ENCODE measurements at places on chromosomes 7 and 10. TPM values are rescaled to one million over a fixed set of nuclear protein-coding genes. Genes with fewer than 3 reads are reported as not detected.

DNA sequence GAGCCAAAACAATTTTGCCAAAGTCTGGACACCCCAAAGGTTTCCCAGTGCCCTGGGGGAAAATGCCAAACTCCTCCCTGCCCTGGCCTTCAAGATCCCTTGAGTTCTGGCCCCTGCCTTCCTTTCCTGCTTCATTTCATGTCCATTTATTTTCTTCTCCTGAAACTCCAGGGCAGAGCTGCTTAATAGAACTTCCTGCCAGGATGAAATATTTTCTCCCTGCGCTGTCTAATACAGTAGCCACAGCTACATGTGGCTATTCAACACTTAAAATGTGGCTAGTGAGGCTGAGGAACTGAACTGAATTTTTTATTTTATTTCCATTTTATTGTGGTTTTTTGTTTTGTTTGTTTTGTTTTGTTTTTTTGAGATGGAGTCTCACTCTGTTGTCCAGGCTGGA lies 49.6 kb downstream of the COL13A1 start:
- DNase-seq = no peak

DNA sequence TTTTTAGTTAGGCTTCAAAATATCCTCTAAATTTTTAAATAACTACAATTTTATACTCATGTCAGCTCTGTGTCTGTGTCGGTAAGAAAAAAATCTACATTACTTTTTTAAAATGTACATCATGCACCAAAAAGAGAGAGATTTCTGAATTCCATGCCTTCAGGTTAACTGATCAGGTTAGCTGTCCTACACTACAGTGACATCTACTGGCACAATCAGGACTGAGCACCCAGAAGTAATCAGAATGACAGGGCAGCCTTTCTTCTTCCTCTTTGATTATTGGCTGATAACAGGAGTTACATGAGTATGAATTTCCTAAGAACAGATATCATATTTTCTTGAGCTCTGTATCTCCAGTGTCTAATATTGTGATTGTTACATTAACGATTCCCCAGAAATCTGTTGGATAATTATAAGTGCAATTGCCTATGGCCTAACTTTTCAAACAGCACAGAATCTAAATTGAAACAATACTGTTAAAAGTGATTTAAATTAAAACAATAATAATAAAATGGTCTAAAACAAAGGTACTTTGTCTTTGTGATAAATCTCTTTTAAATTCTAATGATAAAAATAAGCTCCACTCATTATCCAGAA lies 41.8 kb upstream of the HYCC1 start:
- peak; percentile 49 for DNase-seq

DNA sequence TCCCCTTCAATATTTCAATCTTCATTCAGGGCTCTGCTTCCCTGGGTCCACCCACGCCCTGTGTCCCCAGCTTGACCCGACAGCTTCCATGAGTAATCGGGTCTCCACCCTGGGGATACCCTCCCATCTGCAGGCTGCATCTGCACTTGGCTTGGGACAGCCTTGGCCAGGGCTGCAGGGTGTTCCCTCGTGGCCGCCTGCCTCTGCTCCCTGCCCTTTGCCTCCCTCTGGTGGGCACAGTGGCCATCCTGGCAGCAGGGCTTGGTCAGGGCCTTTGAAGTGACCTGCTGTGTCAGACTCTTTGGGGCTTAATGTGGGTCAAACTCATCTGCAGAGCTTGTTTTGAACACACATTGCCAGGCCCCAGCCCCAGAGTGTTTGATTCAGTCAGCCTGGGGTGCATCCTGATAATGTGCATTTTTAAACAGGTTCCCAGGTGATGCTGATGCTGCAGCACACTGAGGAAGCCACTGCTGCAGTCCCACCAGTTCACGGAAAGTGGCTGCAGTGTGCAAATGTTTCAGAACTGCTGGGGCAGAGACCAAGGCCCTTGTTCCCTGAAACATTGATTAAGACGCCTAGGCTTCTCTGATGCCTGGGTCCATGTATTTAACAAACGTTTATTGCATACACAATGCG lies 80.7 kb upstream of the SEC61G start:
- peak; percentile 91 for DNase-seq

DNA sequence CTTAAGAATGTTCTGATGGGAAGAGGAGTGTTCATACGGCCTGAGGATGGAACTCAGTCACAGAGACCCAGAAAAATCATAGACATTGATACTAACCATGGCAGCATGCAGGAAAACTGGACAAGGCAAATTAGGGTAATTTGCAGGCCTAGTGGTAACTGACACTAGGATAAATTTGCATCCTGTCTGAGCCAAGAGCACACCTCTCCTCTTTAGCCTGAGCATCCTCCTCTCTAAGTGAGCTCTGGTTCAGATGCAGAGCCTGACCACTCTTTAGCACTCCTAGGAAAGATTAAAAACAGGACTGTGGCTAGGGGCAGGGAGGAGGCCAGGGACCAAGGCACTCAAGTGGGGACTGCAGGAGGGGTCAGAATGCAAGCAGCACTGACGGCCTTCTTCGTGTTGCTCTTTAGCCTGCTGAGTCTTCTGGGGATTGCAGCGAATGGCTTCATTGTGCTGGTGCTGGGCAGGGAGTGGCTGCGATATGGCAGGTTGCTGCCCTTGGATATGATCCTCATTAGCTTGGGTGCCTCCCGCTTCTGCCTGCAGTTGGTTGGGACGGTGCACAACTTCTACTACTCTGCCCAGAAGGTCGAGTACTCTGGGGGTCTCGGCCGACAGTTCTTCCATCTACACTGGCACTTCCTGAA lies at the start of gene TAS2R41:
Gene TAS2R41 (plus strand): TSS at position 373 of the 650 bp plus-strand sequence. CDS start 0 bp downstream, at position 373.
- no peak for DNase-seq

GRCh38 chr10:105967256-105967655 lies 1197.2 kb downstream of the SORCS1 start:
- DNase-seq = no peak

DNA sequence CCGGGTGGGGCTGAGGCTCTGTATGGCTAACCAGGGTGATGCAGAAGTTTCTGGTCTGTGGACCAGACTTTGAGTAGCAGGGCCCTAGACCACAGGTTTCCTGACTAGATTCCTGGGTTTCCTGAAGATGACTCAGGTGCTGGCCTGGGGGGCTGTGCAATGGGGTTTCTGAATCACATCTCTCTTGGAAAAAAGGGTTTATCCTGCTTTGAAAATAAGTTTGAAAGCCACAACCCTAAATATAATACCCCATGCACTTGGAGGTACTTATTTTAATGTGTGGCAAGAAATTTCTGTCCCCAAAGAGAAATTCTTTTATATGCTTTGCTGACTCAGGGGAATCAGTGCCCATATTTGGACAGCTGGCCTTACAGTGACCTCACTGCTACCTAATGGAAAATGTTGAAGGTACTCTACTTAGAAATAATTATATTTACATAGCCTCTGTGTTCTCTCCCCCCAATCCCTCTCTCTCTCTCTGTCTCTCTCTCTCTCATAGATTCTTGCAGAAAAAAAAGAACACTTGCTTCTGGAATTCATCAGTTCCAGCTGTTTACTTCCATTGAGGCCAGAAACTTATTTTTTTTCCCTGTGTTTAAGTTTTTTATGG lies 184.4 kb upstream of the LYZL2 start:
- no peak for DNase-seq

GRCh38 chr10:124414076-124414475 lies 4.6 kb downstream of the OAT start:
- no peak for DNase-seq

GRCh38 chr10:48701941-48702340 lies 17.3 kb downstream of the WDFY4 start:
- DNase-seq = no peak

VIPR2 gene
- total RNA-seq = not detected

ITIH2 gene
- not detected for total RNA-seq

Data from PC-9 (cell line).